ENCODE measurements at places on chromosomes 4 and X.

DNA sequence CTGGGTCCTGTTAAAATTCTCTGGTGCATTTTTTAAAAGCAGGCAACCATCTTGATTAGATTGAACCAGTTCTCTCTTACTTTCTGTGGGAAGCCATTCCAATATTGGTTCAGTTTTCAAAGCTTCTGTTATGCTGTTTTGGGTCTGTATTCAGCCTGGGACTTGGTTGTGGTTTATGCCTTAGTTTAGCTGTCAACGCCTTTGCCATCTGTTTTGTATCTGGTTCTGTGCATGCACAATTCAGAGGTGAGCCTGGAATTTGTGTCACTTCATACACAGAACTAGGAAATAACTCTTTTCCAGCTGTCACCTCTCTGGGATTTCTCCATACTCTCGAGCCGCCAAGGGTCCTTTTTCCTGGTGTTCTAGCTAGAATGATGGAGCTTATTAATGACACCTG lies 46.2 kb downstream of the STAP1 start:
- DNase-seq: no peak

DNA sequence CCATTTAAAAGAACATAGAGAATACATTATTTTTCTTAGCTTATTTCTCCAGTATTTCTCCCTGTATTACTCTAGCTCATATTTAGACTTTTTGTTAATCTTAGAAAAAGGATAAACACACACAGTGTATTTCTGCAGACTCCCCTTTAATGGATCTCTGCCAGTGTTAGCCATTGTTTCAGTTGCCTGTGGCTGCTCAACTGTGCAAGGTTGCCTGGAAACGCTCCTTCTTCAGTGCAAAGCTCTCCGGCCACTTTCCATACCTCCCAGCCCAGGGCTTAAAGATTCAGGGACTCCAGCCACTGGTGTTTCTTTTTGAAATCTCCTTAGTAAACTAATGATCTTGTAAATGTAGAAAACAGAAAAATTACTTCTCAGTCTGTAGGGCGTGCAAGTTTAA lies 104.9 kb downstream of the SLIT2 start:
- DNase-seq: no peak

- DNase-seq: no peak
Measured at GRCh38 chr4:67885762-67886161, 2.0 kb upstream of the TMPRSS11D start.

DNA sequence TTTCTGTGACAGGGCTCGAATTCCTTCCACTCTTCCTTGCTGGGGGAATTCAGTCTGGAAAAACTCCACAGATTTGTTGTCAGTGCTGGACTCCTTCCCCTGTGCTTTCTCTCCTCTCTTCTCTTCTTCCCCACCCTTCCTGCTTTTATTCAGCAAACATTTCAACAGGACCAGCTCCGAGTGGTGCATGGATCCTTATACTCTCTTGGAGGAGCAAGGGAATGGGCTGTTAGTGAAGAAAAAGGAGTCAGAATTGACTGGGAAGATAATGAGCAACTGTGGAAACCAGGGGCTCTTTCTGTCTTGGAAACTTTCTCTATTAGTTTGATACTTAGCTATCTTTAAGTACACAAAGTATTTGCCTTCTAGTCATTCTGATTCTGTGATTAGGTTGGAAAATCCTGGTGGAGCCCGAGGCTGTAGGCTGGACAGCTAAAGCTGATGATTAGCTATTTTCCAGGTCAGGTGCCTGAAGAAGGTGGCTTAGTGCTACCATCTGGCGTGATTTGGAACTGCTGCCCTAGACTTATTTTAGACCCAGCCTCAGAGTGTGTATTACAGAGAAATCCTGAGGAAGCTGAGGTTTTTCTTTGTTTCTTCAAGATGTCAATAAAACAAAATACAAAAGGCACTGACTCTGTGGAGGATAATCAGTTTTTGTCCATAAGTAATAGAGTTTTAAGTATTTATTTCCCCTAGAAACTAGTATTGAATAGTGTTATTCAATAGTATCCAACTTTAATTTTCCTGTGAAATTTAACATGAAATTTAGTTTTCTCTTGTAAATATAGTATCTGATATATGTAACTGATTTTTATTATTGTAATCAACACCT lies 38.4 kb downstream of the NAP1L5 start:
- DNase-seq: peak; percentile 50

DNA sequence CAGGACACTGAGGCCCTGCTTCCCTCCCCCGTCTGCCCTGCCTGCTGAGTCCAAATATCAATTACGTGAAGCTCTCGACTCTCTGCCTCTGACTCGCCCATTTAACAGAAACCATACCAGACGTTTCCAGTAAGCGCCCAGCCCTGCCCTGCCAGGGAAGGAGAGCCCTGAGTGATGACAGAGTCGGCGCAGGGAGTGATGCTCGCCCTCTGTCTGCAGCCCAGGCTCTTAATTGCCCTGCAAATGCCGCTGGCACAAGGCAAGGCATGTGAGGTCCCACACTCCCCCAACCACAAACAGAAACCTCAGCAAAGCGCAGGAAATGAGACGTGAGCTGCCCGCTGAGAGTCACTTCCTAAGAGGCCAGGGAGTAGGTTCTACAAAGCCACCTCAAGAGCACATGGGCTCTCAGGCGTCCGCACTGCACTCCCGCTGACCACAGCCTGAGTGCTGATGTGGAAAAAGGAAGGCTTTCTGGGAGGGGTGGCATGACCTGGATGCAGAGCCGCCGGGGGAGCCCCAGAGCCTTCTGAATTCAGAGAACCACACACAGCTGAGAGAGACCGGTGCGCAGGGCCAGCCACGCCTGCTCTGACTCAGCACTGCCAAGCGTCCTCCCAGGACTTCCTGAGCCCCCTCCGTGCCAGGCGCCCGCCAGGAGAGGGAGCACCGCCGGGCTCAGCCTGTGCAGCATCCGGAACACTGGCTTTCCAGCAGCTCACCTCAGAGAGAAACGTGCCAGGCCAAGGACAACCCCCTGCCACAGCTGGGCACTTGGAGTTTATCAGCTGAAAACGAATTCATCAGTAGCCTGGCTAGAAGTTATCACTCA lies 5.3 kb downstream of the ZFYVE28 start:
- DNase-seq: peak; percentile 92

DNA sequence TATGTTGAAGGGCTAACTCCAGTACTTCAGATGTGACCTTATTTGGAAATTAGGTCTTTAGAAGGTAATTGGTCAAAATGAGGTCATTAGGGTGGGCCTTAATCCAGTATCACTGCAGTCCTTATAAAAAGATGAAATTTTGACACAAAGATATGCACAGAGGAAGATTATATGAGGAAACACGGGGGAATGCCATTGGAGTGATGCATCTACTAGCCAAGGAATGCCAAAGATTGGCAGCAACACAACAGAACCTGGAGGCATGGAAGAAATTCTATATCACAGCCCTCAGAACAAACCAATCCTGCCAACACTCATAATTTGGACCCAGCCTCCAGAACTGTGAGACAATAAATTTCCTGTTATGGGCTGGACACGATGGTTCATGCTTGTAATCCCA lies 17.6 kb downstream of the TRIM61 start:
- no peak for DNase-seq

DNA sequence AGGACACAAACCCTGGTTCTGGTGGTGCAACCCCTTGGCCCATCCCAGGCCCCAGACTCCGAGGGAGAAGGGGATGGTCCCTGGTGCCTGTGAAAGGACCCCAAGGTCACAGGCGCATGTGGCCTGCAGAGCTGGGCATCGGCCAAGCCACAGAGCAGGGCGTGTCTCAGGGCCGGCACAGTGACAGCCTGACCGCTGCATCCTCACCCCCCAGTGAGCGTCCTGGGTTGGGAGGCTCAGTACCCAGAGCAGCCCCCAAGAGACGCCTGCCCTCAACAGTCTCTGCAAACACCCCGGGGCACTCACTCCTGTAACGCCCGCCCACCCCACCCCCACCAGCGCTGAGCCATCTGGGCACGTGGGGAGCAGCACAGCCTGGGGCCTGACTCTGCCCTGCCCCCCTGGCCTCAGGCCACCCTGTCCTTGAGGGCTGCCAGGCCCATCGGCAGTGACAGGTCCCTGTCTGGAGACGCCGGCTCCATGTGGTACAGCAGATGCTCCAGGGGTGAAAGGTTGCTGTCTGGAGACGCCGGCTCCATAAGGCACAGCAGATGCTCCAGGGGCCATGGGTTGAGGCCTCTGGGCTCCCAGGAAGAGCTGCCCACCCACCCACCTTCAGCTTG lies 24.5 kb upstream of the CPLX1 start:
- no peak for DNase-seq

- DNase-seq: no peak
Measured at GRCh38 chrX:38220415-38221390, at the start of gene SRPX. Gene SRPX, minus strand, starts transcription at chrX:38220871. Its CDS starts 79 bp downstream, at chrX:38220792.

GRCh38 chr4:8510611-8511285 lies 69.4 kb upstream of the GPR78 start:
- DNase-seq: no peak

- no peak for DNase-seq
Measured at GRCh38 chr4:137387924-137388323, 144.4 kb downstream of the PCDH18 start.

GRCh38 chrX:133958997-133959688 lies 26.3 kb downstream of the GPC3 start:
- no peak for DNase-seq

- peak; percentile 40 for DNase-seq
Measured at GRCh38 chr4:113278324-113278934, 229.0 kb downstream of the ANK2 start.

DNA sequence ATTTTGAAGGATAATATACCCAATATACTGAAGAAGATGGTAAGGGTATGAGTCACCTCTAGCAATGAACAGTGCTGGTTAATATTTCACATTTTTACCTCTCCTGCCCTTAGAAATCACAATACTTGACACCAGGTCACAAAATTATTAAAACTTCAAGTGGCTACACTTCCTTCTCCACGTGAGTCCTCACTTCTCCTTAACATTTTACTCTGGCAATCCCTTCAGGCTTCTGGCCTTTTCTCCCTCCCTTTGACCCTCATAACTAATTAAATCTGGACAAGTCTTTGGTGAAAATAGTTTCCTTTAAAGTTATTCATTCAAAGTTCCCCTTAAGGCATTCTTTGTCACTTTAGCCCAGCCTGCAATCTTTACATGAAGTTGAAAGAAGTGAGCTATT lies 190.4 kb downstream of the UNC5C start:
- no peak for DNase-seq

- DNase-seq: no peak
Measured at GRCh38 chr4:187071946-187072600, 348.4 kb upstream of the FAT1 start.

- DNase-seq: peak; percentile 8
Measured at GRCh38 chrX:46791927-46792809, 33.2 kb upstream of the SLC9A7 start.

GRCh38 chrX:139930916-139931645 lies 1.8 kb downstream of the ATP11C start:
- DNase-seq: peak; percentile 9

DNA sequence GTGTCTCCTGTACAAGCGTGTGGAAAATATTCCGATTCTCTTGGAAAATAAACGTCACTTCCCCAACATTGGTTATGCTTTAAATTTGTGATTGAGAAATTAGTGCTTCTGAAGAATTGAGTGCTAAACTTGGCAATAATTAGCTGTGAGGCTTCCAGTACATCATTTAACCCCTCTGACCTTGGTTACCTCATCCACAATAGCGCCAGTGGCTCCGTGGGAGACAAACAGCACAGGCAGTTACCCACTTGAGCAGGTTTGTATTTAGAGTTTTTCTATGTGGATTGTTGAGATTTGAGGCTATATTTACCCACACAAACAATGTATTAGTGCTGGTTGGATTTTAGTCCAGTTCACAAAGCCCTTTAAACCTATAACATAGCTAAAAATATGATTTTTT lies 476.5 kb downstream of the NKX6-1 start:
- no peak for DNase-seq

DNA sequence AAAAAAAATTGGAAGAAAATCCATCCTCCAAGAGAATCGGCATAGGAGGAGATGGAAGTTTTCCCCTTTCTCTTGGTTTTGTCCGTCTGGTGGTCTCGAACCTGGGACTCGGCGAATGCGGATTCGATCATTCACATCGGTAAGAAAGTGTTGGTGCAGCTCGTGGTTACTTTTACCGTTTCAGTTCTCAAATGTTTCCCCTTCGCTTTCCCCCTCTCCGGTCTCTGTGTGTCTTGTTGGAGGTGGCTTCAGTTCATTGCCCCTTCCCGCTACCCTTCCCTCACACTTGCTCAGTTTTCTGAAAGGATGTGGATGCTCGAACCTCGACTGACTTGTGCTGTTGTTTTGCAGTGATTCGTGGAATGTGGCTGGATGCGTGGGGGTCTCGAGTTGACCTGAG lies 840 bp downstream of the GRID2 start:
- DNase-seq: no peak
